ENCODE measurements at places on chromosomes 4 and X.

GRCh38 chr4:18192901-18193300, 171.3 kb upstream of the LCORL start:
- no peak for DNase-seq

DNA sequence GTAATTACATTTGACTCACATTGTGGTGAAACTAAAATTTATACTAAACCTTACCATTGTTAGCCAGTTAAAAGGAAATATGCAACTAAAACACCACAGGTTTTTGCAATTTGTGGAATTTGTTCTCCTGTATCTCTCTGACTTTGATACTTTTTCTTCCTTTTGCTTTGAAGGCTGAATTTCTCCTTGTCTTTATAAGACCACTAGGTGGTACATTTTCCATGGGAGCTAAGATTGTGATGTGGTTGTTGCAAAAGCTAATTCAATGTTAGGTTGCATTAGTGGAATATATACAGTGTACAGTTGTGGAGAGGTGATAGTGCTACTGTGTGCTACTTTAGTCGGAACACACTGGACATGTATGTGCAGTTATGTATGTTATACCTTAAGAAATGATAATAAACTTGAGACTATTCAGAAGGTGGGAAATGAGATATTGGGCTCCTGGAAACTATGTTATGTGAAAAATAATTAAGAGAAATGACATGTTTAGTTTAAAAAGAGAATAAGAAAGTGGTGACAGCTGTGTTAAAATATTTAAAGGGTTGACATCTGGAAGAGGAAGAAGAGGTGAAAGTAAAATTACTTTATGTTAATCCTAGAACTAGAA, 70.3 kb downstream of the ARL9 start:
- DNase-seq = no peak

DNA sequence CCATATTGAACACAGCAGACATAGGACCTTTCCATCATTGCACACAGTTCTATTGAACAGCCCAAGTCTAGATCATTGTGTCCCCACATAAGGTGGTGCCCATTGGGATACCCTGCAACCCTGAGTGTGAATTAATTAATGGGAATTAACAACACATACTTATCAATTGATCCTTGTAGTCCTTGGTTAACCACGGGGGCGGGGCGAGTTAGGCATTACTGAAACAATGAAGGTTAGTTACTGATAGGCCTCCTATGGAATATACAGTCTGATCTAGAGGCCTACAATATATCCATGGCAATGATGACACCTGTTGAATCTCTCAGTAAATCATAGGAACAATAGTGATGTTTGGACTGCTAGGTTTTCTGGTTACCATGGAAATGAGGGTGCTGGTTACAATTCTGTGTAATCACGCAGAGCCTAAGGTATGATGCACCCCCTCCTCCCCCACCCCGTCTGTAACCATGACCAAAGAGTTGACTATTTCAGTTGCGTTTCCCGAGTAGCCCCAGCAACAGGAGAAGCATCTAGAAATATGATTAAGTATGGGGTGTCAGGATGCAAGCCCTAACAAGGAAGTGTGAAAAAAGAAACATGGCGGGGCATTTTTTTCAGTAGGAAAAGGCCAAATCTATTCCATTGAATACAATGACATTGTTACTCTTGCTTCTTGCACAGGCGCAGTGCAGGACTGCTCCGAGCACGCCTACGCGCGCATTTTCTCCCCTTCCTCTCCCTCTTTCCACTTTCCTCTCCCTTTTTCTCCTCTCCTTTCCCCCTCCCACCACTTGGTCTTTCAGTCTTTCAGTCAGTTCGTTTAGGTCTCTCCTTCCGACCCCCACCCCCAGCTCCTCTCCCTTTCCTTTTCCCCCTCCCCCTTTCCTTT, 677 bp upstream of the NONO start:
- DNase-seq = no peak

DNA sequence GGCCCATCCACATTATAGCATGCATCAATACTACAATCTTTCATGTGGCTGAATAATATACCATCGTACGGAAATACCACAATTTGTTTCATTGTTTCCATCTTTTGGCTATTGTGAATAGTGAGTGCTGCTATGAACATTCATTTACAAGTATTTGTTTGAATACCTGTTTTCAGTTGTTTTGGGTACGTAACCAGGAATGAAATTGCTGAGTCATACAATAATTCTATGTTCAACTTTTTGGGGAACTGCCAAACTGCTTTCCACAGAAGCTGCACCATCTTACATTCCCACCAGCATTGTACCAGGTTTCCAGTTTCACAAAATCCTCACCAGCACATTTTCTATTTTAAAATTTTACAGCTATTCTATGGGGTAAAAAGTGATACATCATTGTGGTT, 28.5 kb upstream of the MANBA start:
- no peak for DNase-seq

- no peak for DNase-seq
Observed at GRCh38 chr4:107740950-107741701, 21.1 kb upstream of the PAPSS1 start.

- no peak for DNase-seq
Observed at GRCh38 chr4:634599-634985, 9.2 kb downstream of the PDE6B start.

GRCh38 chrX:129678614-129679195, 23.9 kb upstream of the APLN start:
- DNase-seq = no peak

DNA sequence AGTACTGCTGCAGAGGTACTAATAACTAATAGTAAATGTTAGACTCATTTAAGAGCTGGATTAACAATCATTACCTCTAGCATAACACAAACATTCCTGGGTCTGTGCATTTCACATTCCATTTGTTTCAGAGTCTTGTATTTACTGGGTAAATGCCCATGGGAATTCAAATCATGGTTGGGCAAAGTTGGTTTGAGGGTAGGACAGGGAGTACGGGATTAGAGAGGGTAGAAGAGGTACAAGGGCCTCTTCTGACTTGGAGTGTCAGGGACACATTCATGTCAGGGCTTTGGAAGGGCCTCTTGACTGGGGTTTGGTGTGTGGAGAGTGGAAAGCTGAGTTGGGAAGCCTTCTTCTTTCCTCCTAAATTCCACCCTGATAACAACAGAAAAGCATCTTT, 65.9 kb downstream of the WWC2 start:
- no peak for DNase-seq

- no peak for DNase-seq
Observed at GRCh38 chr4:173752610-173753230, 222.7 kb upstream of the HAND2 start.
